CD14-positive monocyte (primary cell): ENCODE measurements at places on chromosomes 5 and 9.
A peak's percentile ranks its signal among the peaks of the same experiment; 100 is the strongest.

DNA sequence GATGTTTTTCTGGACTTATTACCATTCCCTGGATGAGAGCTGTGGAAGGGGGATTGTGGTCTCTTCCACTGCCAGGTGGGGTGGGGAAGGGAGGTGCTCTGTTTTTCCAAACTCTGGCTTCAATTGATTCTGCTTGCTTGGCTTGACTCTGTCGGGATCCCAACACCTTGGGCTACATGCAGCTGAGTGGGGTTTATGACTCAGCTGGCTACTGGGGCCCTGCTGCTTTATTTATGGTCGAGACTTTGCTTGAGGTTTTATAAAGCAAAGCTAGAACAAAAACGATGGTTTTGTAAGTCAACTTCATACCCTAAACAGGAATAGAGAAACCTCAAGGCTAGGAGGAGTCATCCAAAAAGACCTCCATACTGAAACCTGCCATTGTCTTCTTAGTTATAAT lies 76.3 kb downstream of the AOPEP start:
- DNase-seq = no peak

DNA sequence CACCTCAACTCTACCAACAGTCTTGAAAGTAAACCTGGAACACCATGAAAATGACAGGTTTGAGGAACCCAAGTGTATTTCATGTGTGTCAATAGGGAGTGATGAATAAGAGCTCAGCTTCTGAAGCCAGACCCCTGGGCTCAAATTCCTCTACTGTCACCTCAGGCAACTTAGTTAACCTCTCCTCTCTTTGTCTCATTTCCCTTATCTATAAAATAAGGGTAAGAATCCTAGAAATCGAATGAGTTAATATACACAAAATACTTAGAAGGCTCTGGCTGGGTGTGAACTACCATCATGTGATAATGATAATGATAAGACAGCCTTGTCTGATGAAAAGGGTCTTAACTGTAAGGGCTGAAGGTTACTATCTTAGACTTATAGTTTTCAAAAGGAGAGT lies 66.3 kb downstream of the PIP5K1B start:
- DNase-seq = no peak

GRCh38 chr9:134758949-134759607 lies 117.5 kb downstream of the COL5A1 start:
- no peak for DNase-seq

DNA sequence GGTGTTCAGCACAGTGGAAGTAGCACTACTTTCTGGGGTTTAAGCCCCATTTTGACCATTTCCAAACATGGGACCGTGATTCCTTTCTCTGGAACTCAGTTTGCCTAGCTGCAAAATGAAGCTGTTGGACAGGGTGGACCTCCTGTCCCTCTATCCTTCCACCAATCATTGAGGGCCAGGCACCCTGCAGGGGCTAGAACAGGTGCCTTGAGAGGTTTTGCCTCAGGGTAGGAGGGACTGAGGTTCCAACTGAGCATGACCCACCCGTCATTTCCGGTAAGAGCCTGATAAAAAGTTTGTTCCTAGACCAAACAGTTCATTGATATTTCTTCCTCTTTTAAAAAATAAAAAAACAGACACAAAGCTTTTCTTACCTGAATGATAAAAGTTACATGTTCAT lies 116.5 kb downstream of the MVB12B start:
- no peak for DNase-seq

DNA sequence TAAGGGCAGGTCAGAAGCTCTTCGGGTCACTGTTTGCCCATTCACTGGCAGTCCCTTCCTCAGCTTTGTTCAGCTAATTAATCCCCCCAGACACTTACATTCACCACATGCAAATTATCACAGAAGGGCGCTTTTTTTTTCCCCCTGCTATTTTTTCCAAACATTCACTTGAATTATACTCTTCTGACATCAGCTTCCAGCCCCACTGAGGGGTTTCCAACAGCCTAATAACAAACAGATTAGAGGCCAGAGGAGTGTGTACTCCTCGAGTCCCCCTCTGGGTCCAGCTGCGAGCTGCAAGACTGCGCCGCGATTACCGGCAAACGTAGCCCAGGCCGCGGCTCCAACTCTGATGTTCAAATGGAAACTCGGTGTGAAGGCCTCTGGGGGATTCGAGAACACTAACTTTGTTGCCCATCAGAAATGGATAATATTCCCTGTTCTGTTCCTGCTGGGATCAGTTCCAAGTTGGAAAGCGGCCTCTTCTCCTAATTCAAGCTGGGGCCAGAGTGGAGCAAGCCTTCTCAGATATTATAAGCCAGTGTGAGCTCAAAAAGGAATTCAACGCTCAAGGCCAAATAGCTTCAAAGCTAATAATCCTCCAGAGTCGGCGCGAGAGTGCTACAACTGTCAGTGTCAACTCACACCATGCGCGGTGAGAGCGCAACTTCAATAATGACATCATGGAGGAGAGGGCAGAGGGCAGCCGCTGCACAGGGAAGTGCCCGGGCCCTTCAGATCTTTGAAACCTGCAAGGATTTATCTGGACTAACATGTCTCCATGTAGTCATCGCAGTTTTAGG lies 560.8 kb downstream of the BNC2 start:
- DNase-seq = no peak

DNA sequence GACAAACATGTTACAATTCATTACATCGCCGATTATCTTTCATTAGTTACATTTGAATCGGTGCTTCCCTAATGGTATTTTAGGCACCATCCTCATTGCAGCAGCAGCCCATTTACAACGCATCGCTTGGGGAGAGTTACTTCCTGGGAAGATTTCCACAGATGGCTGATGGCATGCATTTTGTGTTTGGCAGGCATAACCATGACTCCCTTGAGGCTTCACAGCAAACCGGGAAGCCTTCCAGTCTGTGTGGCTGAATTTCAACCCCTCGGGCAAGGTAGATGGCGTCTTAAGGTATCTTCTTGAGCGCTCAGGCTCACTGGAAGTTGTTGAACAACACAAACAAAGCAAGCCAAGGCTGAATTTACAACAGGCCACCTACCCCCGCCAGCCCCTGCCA lies 1.6 kb upstream of the DNAH5 start:
- DNase-seq = no peak

DNA sequence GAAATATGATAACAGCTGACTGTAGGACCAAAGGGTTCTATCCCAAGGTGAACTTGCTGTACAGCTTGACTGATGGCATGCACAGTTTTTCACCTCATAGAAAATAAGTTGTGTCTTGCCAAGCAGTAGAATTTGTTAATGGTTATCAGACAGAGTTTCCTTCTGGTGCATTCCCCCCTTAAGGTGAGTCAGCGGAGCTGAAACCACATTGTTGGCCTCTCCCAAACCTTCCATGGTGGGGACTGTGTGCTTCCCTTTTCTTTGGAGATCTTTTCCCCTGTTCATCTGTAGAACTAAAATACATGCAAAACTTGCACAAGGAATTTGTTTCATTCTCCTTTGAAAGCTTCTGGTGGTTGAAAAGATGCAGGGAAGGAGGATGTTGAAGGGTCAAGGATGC lies 179.8 kb downstream of the FGF1 start:
- DNase-seq = no peak

DNA sequence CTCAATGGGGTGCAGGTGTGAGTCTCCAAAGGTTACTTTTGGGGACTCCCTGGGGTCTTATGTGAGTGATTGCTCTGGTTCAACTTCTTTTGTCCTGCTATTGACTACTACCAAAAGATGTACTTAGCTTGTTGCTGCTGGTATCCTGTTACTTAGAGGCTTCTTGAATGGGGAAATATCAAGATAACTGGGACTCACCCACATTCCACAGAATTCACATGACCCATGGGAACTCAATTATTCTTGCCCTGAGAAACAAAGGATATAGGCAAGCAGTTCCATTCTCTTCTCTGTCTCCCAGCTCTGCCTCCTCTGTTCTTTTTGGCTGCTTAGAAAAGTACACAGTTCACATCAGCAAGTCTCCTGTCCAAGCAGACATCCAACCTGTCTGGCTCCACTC lies 105.9 kb downstream of the UNC13B start:
- DNase-seq = no peak

- DNase-seq = no peak
Observed at GRCh38 chr9:114454652-114455051, 50.6 kb downstream of the WHRN start.

GRCh38 chr9:133763272-133764183 lies 25.4 kb upstream of the SARDH start:
- DNase-seq = no peak

DNA sequence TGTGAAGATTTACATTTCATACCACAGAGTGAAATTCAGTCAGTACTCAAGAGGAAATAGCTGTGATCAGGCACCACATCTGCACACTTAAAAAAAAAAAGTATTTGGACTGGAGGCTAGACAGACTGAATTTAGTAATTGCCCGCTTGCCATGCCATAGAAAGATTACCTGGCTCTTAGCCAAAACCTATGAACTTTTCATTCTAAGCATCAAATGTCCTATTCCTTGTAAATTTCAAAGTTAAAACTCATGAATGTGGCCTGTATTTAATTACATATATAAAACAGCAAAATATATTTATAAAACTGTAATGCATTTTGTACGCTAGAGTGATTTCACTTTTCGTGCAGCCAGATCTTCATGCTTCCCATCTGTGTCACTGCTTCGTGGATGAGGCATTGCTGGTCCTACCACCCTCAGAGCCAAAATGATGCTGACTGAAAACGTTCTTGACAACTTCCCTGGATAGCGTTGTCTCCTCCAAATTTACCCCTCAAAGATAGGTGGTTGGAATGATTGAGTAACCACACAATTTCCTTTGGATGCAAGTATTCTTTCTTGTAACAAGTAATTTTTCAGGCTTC lies 447.9 kb upstream of the SGCD start:
- DNase-seq = no peak

DNA sequence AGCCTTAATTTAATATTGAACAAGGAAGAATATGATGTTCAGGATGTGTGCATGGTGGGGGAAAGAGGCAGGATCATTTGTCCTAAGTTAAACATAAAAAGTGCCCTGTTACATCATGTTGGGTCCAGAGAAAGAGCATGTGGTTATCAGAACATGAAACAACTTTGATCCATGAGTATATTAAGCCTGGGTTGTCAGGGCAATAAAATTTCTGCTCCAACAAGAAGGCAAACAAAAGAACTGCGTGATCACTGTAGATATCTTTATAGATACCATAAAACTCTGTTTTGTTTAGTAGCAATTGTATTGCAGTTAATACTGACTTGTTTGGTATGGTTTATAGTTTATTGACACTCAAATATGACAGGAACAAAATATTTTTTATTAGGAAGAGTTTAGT lies 35.2 kb downstream of the PCA3 start:
- DNase-seq = no peak

DNA sequence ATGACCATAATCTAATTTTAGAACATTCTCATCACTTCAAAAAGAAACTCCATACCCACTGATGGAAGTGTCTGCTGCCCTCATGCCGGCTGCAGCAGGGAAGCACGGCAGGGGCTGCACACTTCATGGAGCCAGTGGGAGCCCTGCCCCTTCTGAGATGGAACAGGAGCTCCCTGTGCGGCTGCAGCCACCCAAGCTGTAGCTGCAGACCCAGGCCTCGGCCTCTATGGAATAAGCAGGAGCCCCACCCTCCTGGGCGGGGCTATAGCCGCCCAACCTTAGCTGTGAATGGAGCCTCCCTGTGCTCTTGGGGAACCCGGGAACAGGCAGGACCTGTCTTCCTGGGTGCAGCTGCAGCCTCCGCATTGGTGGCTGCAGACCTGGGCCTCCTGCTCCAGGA lies 128.5 kb downstream of the NUDT12 start:
- no peak for DNase-seq

DNA sequence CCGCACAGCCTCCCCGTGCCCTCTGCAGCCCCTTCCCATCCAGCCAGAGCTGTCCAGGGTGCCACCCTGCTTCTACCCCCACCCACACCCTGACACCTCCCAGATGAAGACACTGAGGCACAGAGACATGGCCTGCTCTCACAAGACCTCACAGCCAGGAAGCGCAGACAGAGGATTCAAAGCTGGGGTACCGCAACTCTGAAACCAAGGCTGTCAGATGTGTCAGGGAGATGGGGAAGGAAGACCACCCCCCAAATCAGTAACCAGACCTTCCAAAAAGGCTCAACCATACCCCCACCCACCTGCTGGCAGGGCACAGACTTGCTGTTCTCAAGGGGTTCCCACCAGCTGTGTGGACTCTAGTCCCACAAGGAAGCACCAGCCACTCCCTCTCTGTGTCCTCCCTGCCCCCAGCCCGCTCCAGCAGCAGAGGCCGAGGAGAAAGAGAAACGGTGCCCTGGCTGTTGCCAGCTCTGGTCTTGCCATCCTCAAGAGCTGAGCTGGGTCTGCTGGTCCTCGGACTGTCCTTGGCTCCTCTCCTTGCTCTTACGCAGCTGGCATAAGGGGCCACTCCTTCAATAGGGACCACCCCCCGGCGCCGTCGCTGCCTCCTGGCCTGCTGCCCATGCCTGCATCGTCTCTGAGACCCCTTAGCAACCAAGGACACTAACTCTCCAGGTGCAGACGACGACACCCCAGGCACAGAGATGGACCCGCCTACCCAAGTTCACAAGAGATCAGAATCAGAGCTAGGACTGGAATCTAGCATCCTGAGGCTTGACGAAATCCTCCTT lies 699 bp downstream of the AKNA start:
- DNase-seq = peak; percentile 29

- DNase-seq = no peak
Observed at GRCh38 chr5:31944684-31945445, 229.3 kb downstream of the GOLPH3 start.

DNA sequence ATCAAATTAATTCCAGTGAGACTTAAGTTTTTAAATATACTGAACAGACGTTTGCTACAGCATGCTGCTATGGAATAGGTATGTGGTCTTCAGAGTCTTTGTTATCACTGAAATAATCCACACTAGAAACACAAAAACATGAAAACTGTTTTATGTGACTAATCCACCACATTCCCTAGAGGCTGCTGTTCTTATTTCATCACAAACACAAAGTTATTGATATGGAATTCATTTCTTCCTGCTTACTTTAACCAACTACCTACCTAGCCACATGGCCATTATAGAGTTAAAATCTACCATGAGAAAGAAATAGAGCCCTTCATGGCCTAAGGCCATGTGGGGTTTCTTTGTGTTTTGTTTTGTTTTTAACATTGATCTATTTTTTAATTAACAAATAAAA lies 232.3 kb upstream of the PTGER4 start:
- DNase-seq = no peak

GRCh38 chr9:121779381-121780117 lies 128.1 kb downstream of the DAB2IP start:
- DNase-seq = no peak

DNA sequence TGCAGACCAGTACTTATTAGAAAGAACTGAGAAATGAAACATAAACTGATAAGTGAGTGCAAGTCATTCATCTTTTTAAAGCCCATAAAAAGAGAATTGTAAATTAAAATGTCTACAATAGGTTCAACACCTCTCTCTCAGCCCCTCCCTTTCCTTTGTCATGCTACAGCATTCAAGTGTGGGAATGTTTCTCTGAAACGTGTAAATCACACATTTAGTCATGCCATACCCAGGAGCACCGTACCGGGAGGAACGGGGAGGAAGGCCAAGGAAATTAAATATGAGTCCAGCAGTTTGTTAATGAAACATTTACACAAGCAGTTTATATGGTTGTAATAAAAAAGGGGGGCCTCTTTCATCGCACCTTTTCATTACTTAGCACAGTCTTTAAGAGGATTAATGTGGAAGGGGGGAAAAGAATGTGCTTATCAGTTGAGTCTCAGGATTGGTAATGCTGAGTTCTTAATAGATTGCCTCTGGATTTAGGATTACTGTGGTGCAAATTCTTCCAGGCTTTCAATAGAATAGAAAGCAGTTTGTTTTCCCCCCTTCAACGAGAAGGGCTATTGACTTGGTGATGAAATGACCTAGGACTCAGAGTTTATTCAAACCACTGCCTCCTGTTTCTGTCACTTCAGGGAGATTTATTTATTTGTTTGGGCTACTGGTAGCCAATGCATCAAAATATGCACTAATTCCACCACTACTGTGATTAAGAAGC lies 176.0 kb upstream of the ZNF608 start:
- DNase-seq = no peak

- DNase-seq = no peak
Observed at GRCh38 chr5:93598091-93599000, 15.3 kb downstream of the NR2F1 start.
